IPS DF 6.9 (cell line): ENCODE measurements at places on chromosomes 5 and 9.
A peak's percentile ranks its signal among the peaks of the same experiment; 100 is the strongest.

- DNase-seq: no peak
Observed at GRCh38 chr5:164356790-164357189, 851.4 kb downstream of the MAT2B start.

GRCh38 chr5:34863946-34864345 lies 25.0 kb downstream of the TTC23L start:
- peak; percentile 48 for DNase-seq

GRCh38 chr5:157659868-157660660 lies 7.8 kb upstream of the SOX30 start:
- DNase-seq: no peak

DNA sequence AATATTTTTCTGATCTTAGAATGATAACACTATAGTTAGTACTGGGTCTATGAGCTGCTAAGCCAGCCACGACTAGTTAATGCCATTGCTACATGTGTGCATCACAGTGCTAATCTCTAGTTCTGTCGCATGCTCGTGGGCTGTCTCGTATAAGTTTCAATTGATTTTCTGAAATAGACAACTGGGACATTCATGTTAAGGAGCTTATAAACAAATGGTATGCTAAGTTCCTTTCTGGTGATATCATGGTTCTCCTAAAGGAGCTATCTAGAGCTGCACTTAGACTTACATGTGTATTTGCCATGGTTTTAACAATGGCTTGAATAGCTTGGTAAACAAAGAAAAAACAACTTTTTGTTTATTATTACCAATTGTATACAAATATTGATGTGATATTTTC lies 46.2 kb downstream of the F2RL2 start:
- DNase-seq: no peak

DNA sequence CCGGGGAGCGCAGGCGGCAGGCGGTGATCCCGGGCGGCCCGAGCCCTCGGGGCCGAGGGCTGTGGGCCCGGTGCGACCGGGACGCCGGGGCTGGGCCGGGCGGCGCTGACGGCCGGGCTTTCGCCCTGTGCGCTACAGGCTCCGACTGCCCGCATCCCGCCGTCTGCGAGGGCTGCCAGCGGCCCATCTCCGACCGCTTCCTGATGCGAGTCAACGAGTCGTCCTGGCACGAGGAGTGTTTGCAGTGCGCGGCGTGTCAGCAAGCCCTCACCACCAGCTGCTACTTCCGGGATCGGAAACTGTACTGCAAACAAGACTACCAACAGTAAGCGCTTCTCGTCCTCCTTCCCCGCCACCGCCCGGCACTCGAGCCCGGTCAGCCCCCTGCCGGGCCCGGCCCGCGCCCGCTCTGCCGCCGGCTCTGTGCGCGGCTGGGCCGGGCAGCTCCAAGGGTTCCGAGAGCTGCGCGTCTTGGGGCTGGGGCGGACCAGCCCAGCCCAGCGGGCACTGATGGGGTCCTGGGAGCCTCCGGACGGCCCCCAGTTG lies 1.6 kb downstream of the LMX1B start:
- no peak for DNase-seq

GRCh38 chr5:107610798-107611197 lies 59.9 kb downstream of the EFNA5 start:
- DNase-seq: no peak

- DNase-seq: no peak
Observed at GRCh38 chr5:142287973-142288313, 36.9 kb downstream of the SPRY4 start.
